ENCODE measurements at places on chromosomes 3 and 15.

- no peak for DNase-seq
These were observed 203.1 kb upstream of the WNT5A start for GRCh38 chr3:55690177-55690576.

DNA sequence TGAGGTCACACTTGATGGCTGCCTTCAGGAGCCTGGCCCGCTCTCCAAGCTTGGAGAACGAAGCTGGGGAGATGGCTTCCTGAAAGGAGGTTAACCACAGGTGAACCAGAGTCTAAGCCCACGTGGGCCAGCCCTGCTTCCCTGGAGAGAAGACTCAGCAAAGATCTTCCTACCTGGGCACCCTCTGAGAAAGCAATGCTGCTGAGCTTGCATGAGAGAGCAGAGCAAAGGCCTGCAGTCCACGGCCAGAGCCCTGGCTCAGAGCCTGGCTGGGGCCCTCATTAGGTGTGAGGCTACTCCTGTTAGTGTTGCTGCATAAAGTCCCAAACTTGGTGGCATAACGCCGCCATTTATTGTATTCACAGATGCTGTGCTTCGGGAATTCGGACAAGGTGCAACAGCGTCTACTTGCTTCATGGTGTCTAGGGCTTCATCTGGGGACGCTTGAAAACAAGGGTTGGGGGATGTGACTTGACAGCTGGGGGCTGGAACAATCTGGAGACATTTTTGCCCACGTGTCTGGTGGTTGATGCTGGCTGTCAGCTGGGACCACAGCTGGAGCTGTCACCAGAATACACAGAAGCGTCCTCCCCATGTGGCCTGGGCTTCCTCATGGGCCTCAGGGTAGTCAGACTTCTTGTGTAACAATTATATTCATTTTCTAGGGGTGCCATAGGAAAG, 87.9 kb upstream of the MEF2A start:
- DNase-seq: no peak

GRCh38 chr3:107798381-107798780, 275.6 kb downstream of the BBX start:
- no peak for DNase-seq

- DNase-seq: no peak
These were observed 179.9 kb upstream of the ANKRD28 start for GRCh38 chr3:15977598-15978232.

DNA sequence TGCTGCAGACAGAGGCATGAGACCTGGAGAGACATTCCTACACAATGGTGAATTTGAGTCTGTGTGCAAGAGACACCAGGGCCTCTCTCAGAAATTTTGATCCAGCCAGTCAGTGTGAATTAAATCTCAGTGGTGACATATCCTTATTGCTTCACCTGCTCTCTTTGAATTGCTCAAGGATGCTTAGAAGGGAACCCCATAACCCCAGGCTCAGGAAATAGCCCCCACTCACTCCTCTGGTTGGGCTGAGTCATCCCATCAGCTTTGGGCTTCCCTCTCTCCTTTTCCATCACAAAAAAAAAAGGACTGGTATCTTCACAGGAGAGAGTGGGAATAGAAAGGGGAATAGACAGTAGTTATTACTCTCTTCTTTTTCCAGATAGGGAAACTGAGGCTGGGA, 33.0 kb upstream of the LARS2 start:
- no peak for DNase-seq

- no peak for DNase-seq
These were observed 150.9 kb upstream of the LINGO1 start for GRCh38 chr15:77783636-77784035.

DNA sequence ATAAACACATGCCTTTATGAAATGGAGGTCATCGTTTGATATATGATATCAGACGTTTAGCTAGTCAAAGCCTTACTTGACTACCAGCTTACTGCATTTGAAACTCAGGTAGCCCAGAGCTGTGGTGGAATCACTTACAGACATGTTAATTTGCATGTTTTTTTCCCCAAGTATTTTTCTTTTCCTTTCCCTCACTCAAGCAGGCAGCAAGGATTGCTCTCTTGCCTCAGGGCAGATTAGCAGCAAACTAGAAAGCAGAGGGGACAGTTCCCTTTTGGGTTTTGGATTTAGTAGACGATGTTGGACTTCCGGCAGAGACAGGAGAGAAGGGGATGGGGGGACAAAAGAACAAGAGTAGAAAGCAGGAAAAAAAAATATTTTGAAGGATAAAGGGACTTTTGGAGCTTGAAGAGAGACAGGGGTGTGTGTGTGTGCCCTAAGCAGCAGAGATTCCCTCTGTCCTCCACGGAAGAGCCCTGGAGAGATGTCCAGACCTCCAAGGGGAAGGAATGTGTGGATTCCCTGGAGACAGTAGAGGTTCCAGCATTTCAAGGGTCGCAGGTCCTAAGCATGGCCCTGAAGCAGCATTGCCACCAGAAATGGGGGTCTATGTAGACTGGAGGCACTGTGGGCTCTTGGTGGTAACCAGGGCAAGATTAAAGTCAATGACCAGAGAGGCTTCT, 86.8 kb upstream of the CADPS start:
- no peak for DNase-seq

GRCh38 chr3:51257870-51258269, 127.2 kb upstream of the MANF start:
- no peak for DNase-seq

DNA sequence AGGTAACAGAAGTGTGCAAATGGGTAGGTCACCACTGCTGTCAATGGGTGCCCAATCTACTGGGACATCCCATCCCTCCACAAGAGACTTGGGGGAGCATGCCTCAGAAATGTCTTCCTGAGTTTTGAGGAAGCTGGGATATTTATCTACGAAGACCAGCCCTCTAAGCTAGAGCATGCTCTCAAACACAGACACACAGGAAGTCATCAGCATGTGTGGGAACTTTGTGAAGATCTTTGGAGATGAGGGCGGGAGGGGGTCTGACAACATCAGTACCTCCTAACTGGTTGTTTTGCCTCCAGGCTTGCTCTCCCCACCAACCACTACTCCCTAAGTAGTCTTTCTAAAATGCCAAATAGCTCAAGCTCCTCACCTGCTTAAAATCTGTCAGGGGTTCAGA, 3.5 kb upstream of the MEF2A start:
- no peak for DNase-seq

GRCh38 chr3:14152963-14153355, 25.4 kb downstream of the XPC start:
- no peak for DNase-seq

- DNase-seq: no peak
These were observed 369.2 kb downstream of the NSUN3 start for GRCh38 chr3:94431876-94432570.

DNA sequence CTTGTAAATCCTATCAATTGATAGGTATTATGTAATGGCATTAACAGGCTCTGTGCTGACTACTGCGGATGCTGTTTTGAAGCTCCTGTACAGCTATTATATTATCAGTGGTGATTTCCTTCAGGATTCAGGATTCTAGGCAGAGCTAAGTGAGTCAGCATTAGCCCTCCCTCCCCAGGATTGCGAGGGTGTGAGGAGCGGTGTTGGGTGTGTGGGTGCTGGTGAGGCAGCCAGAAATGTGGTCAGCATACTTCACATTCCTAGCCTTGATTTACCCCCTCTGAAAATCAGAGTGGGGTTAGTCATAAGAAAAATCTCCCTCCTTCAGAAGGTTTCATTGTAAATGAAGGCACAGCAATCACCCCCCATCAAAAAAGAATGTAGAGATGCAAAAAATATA, 72.5 kb downstream of the SNTN start:
- DNase-seq: no peak

DNA sequence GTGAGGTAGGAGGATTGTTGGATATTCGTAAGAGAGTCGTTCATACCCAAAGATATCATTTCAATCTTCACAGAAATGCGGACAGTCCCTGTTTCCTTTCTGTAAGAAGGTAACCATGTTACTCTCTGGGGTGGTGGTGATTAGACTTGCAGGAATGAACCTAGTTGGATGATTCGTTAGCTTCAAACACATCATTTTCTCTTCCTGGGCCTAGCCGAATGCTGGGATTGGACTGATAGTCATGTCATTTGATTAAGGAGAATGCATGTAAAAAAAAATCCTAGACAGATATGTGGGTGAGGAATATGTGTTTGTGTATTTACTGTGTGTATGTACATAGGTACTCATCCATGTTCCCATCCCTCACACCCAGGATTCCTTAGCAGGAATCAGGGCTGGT, 12.4 kb downstream of the SLCO3A1 start:
- no peak for DNase-seq

GRCh38 chr3:130743354-130743753, 3.3 kb downstream of the PIK3R4 start:
- no peak for DNase-seq

GRCh38 chr3:111362381-111363009, 179.5 kb upstream of the CD96 start:
- no peak for DNase-seq

- no peak for DNase-seq
These were observed 136.2 kb downstream of the CHST2 start for GRCh38 chr3:143255739-143256138.

DNA sequence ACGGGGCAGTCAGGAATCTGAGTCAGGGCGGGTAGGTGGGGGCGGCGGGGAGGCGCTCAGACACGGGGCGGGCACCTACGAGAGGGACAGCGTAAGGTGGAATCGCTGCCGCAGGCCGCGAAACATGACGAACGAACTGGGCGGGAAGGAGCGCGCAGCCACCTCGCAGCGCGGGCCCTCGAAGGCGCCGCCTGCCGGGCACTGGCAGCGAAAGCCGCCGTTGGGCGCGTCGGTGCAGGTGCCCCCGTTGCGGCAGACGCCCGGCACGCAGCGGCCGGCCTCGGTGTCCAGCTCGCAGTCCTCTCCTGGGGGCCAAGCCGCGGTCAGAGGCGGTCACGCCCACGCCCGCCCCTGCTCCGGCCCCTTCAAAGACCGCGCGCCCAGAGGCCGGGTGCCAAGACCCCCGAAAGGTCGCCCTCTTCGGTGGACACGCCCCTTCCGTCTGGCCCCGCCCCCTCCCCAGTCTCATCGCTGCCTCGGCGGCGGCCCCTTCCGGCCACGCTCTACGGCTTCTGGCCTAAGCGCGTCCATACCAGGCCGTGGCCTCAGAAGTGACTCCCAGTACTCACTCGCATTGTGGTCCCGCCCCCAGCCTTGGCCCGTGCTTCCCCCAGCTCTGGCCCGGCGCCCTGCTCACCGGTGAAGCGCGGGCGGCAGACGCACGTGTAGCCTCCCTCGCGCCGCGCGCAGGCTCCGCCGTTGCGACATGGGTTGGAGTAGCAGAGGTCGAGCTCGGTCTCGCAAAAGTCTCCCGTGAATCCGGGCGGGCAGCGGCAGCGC, 6.4 kb downstream of the CELSR3 start:
- no peak for DNase-seq

- DNase-seq: no peak
These were observed 449.0 kb downstream of the NAALADL2 start for GRCh38 chr3:175308097-175308496.

- DNase-seq: no peak
These were observed 55.9 kb upstream of the THRB start for GRCh38 chr3:24550588-24550987.

- DNase-seq: no peak
These were observed 11.6 kb upstream of the ZXDC start for GRCh38 chr3:126487151-126487771.

GRCh38 chr3:126907557-126907956, 75.4 kb upstream of the PLXNA1 start:
- no peak for DNase-seq

- no peak for DNase-seq
These were observed 569 bp downstream of the TMEM266 start for GRCh38 chr15:76060118-76060989.

DNA sequence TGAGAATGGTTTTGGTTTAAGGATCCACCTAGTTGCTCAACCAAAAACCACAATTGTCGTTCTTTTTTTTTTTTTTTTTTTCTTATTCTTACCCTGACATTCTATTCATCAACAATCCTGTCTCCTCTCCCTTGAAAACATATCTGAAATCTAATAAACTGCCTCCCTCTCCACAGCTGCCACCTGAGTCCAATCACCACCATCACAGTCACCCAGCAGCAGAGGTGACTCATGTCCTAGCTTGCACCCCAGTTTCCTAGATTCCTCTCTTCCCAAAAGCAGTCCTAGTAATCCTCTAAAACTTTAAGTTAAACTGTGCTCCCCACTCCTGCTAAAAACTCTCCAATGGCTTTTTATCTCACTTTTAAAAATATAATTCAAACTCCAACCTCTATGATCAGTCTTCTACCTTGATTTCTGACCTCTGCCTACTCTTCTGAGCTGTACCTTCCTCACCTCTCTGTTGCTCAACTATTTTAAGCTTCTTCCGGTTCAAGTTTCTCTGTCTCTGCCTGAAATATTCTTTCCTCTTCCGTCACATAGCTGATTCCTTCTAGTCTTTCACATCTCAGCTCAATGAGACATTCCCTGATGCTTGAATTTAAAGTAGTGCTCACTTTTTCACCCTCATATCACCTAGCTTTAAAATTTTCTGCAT, 33.7 kb upstream of the RBMS3 start:
- DNase-seq: no peak

DNA sequence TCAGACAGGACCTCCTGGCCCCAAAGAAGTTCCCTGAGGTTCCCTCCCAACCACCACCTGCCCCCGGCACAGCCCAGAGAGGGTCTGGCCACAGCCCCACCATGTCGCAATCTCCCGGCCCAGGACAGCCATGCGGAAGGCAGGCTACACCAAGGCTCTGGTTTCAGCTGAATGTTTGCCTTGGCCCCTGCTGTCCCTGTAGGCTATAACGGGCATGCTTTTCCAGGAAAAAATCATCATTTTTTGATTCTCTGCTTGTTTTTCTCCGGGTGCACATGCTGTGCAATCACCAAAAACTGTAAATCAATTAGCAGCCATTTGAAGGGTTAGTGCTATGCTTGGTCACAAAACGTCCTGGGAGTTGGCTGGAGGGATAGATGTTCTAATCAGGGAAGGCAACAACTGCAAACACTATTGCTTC, 142.7 kb upstream of the IGF1R start:
- DNase-seq: no peak

- DNase-seq: no peak
These were observed 8.5 kb downstream of the MAP6D1 start for GRCh38 chr3:183816681-183817510.

- no peak for DNase-seq
These were observed 5.7 kb upstream of the MAPK6 start for GRCh38 chr15:52013151-52013791.

- no peak for DNase-seq
These were observed 62.9 kb downstream of the FBN1 start for GRCh38 chr15:48582452-48583247.

- no peak for DNase-seq
These were observed 647.6 kb upstream of the DPPA4 start for GRCh38 chr3:109984976-109985375.
